Heart right ventricle (tissue), 16 donors: ENCODE measurements at places on chromosomes 11 and 22. TPM values are rescaled to one million over a fixed set of nuclear protein-coding genes. Genes with fewer than 3 reads are reported as not detected.

GRCh38 chr22:20211997-20212753, 55.9 kb downstream of the RTN4R start:
- no peak overlapping the region for H3K27ac ChIP-seq
- no peaks in the 10 kb centered on the region for H3K27me3 ChIP-seq
- peaks cover 29% of the 10 kb centered on the region for H3K4me1 ChIP-seq
- no peaks in the 10 kb centered on the region for H3K36me3 ChIP-seq
- DNase-seq = peak; percentile 77
- H3K4me3 ChIP-seq = no peak overlapping the region

DNA sequence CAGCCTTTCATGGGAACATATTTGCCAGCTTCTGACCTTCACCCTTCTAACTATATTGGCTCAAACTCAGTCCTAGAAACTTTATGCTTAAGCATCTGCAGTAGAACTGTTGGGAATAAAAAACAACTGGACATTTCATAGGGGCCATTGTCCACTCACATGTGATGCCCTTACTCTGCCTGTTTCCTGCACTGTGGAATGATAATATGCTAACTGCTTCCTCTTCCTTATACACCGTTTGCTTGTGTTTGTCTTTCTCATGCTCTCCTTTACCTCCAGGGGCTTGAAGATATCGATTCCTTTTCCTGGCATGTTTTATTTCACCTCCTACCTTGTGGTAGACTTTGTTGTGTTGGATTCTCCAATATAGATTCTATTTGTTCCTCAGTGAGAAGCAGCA, 333.0 kb upstream of the DDI1 start:
- H3K4me3 ChIP-seq = no peak overlapping the region
- peaks cover 7% of the 10 kb centered on the region for H3K4me1 ChIP-seq
- no peak for DNase-seq
- no peaks in the 10 kb centered on the region for H3K27me3 ChIP-seq

GRCh38 chr11:83612891-83613766, 327.0 kb upstream of the CCDC90B start:
- no peak overlapping the region for H3K4me3 ChIP-seq
- no peaks in the 10 kb centered on the region for H3K27me3 ChIP-seq
- H3K27ac ChIP-seq = no peak overlapping the region
- no peaks in the 10 kb centered on the region for H3K36me3 ChIP-seq
- no peaks in the 10 kb centered on the region for H3K4me1 ChIP-seq

GRCh38 chr11:2523821-2524391, 79.1 kb downstream of the KCNQ1 start:
- H3K4me3 ChIP-seq = no peak overlapping the region
- H3K27me3 ChIP-seq = no peaks in the 10 kb centered on the region
- H3K36me3 ChIP-seq = no peaks in the 10 kb centered on the region
- DNase-seq = peak; percentile 6
- H3K4me1 ChIP-seq = peaks cover 11% of the 10 kb centered on the region

DNA sequence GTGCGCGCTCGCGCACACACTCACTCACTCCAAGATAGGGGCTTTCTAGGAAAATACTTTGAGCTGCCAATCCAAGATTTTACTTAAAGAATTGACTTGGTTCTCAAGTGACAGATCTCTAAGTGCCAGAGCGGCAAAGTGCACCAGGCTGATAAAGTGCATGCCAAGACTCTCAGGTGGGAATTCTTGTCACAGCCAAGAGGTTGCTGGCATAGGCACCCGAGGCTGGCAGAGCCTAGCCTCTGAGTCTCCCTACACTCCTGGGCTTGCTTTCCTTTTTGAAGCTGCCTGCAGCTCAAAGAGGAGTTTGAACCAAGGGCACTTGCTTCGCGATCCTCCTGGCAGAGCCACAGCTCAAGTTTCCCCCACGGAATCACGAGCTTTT, 2.5 kb upstream of the ADM start:
- H3K36me3 ChIP-seq = no peaks in the 10 kb centered on the region
- peak overlapping the region; percentile 81 for H3K4me3 ChIP-seq
- no peak for DNase-seq
- peak overlapping the region; percentile 83 for H3K27ac ChIP-seq
- H3K4me1 ChIP-seq = peaks cover 38% of the 10 kb centered on the region

- peak; percentile 31 for DNase-seq
- no peak overlapping the region for H3K27ac ChIP-seq
- H3K36me3 ChIP-seq = no peaks in the 10 kb centered on the region
- peaks cover 48% of the 10 kb centered on the region for H3K27me3 ChIP-seq
- no peaks in the 10 kb centered on the region for H3K4me1 ChIP-seq
These were observed 49.1 kb upstream of the VPREB1 start for GRCh38 chr22:22195265-22196017.

DNA sequence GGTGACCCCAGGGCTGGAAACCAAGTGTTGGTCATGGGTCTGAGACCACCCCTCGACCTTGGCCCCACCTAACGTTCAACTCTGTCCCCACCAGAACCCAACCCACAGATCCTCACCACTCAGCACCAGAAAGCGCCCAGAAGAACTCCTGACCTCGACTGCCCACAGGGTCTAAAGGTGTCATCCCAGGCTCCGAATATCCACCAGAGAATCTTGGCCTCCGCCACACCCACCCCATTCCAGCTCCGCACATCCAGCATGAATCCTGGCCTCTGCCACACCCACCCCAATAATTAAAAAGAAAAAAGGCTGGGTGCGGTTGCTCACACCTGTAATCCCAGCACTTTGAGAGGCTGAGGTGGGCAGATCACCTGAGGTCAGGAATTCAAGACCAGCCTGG, 1.3 kb downstream of the CERK start:
- H3K4me1 ChIP-seq = peaks cover 88% of the 10 kb centered on the region
- no peaks in the 10 kb centered on the region for H3K36me3 ChIP-seq
- H3K4me3 ChIP-seq = peak overlapping the region; percentile 97
- no peak for DNase-seq
- H3K27ac ChIP-seq = peak overlapping the region; percentile 98

- H3K4me3 ChIP-seq = no peak overlapping the region
- H3K27me3 ChIP-seq = no peaks in the 10 kb centered on the region
- DNase-seq = no peak
- no peaks in the 10 kb centered on the region for H3K36me3 ChIP-seq
- H3K27ac ChIP-seq = no peak overlapping the region
These were observed 72.5 kb downstream of the PACS1 start for GRCh38 chr11:66142370-66143263.

GRCh38 chr11:106061249-106061784, 15.8 kb downstream of the KBTBD3 start:
- no peak overlapping the region for H3K4me3 ChIP-seq
- no peaks in the 10 kb centered on the region for H3K27me3 ChIP-seq
- H3K36me3 ChIP-seq = peaks cover 18% of the 10 kb centered on the region
- DNase-seq = no peak

GRCh38 chr11:128210148-128210940, 377.0 kb downstream of the ETS1 start:
- no peak overlapping the region for H3K4me3 ChIP-seq
- no peaks in the 10 kb centered on the region for H3K27me3 ChIP-seq
- H3K4me1 ChIP-seq = peaks cover 28% of the 10 kb centered on the region
- H3K27ac ChIP-seq = peak overlapping the region; percentile 2
- H3K36me3 ChIP-seq = no peaks in the 10 kb centered on the region
- no peak for DNase-seq

GRCh38 chr11:100831929-100832494, 144.9 kb downstream of the ARHGAP42 start:
- H3K36me3 ChIP-seq = no peaks in the 10 kb centered on the region
- H3K4me3 ChIP-seq = no peak overlapping the region
- peak overlapping the region; percentile 21 for H3K27ac ChIP-seq
- DNase-seq = peak; percentile 13
- peaks cover 35% of the 10 kb centered on the region for H3K4me1 ChIP-seq

GRCh38 chr11:112355726-112356125, 95.1 kb upstream of the PLET1 start:
- H3K27ac ChIP-seq = no peak overlapping the region
- H3K4me1 ChIP-seq = no peaks in the 10 kb centered on the region
- H3K36me3 ChIP-seq = no peaks in the 10 kb centered on the region
- H3K4me3 ChIP-seq = no peak overlapping the region
- no peak for DNase-seq

DNA sequence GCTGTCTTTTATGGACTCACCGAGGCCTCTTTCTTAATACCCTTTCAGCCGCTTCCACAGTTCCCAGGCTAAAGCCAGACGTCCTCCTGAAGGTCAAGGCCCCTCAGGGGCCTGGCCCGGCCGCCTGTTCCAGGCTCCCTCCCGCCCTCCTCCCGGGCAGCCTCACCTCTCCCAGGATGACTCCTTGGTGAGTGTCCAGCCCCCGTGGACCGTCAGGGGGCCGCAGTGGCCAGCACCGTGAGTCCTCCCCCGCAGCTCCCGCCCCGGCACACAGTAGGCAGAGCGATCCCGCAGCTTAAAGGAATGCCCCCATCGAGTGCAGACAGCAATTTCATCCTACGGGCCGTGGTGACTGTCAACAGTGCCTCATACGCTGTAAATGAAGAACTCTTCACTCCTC, 32.9 kb downstream of the ELFN2 start:
- no peak for DNase-seq
- no peaks in the 10 kb centered on the region for H3K27me3 ChIP-seq
- H3K27ac ChIP-seq = no peak overlapping the region
- H3K4me1 ChIP-seq = no peaks in the 10 kb centered on the region

DNA sequence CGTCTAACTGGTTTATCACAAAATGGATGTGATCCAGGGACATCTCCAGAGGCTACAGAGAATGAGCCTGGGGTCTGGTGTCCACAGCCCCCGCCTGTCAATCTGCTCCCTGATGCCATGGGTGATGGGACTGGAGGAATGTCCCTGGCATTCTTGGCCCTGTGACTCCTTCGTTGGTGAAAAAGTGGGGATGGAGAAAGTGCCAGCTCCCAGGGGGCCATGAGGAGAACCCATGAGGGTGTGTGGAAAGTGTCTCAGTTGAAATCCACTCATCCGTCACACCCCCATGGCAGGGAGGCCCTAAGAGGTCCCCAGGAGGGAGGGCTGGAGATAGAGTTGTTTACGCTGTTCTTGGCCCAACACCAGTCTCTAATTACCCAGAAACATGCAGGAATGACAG, 322.0 kb downstream of the CTTN start:
- H3K27ac ChIP-seq = no peak overlapping the region

DNA sequence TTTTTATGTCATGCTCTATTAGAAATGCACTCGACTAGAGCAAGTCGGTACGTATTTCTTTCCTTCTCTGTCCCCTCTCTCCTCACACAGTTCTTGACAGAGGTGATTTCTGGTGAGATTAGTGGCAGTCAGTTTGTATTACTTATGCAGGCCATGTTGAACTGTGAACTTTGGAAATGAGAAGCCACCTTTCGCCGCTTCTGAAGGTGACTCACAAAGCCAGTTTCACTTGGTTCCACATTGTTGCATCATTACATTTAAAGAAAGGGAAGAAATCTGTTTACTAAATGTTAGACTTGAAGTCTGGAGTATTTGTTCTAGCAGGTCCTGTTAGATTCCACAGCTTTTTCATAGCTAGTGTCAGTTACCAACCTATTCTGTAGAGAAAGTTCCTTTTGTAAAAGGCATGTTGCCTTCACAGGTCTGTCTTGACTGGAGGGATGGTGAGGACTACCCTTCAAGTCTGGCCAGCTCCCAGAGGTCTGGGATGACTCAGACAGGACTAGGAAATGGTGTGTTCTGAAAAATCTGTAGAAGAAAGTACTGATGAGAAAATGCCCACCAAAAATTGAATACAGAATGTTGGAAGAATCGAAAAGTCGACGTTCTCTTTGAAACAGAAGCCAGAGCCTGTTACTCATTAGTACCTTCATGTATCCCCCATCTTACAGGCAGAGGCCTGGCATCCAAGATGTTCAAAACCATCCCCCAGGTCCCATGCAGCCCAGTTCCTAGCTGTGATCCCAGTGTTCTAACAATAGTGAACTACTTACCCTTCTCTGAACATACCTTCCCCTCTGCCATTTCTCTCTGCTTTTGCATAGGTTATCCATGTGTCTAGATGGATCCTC, 181.4 kb downstream of the DBX1 start:
- no peaks in the 10 kb centered on the region for H3K36me3 ChIP-seq
- H3K27ac ChIP-seq = no peak overlapping the region
- H3K4me1 ChIP-seq = peaks cover 31% of the 10 kb centered on the region
- no peak for DNase-seq
- no peaks in the 10 kb centered on the region for H3K27me3 ChIP-seq
- no peak overlapping the region for H3K4me3 ChIP-seq

GRCh38 chr11:68838572-68838964, 3.1 kb downstream of the CPT1A start:
- no peaks in the 10 kb centered on the region for H3K36me3 ChIP-seq
- H3K4me1 ChIP-seq = peaks cover 78% of the 10 kb centered on the region
- peak overlapping the region; percentile 88 for H3K27ac ChIP-seq
- DNase-seq = no peak
- H3K27me3 ChIP-seq = no peaks in the 10 kb centered on the region

DNA sequence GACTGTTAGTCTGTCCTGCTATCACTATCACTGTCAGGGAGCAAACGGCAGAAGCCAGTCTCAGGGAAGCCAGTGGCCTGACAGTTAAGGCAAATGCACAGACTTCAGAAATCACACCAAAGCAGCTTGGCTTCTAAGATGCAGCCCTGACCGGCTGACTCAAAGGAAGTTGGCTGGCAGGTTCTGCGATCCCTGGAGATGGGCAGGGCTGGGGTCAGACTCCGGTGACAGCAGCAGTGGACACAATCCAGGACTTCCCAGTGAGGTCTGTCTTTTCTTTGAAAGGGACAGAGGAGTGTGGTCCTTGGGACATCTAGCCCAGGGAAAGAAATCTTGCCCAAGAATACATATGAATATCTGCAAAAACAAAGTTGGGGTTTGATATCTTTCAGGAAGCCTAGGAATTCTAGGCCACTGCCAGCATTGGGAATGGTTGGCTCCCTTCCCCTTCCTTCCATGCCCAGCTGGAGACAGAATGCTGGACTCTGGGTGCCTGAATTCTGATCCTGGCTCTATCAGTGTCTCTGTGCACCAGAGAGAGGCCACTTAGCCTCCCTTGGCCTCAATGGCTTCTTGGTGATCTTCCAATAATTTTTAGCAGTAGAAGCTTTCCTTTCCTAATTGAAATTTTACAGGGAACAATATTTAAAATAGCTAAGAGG, 108.9 kb downstream of the KIRREL3 start:
- DNase-seq = peak; percentile 9
- H3K4me1 ChIP-seq = no peaks in the 10 kb centered on the region
- no peak overlapping the region for H3K4me3 ChIP-seq
- no peaks in the 10 kb centered on the region for H3K36me3 ChIP-seq
- no peak overlapping the region for H3K27ac ChIP-seq

DNA sequence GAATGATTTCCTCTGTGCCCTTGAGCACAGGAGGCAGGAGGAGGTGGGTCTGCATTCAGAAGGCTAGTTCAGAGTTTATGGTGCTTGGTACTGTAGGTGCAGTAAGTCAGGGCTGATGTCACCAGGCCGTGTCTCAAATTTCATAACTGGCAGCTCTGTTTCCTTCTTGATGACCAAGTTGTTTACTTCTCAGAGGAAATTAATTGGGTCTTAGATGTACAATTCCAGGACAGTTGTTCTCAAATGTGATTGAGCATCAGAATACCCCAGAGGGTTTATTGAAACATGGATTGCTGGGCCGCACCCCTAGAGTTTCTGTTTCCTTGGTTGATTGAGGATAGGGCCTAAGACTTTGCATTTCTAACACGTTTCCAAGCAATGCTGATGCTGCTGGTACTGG, 6.2 kb downstream of the AMOTL1 start:
- no peak overlapping the region for H3K27ac ChIP-seq
- H3K4me3 ChIP-seq = no peak overlapping the region
- H3K36me3 ChIP-seq = no peaks in the 10 kb centered on the region
- H3K27me3 ChIP-seq = no peaks in the 10 kb centered on the region
- no peak for DNase-seq

OR52I1 gene
- not detected for total RNA-seq

ANO5 gene
- 51.5 TPM for total RNA-seq

RPS13 gene
- total RNA-seq = 646 TPM

C11orf91 gene
- not detected for total RNA-seq

LRRN4CL gene
- total RNA-seq = 4.0 TPM

SMIM35 gene
- not detected for total RNA-seq

CXCR5 gene
- not detected for total RNA-seq

IRAG1 gene
- 8.3 TPM for total RNA-seq

PYGM gene
- 249 TPM for total RNA-seq

LMO2 gene
- total RNA-seq = 3.9 TPM

LDHAL6A gene
- not detected for total RNA-seq

ANO1 gene
- 13.8 TPM for total RNA-seq
